ENCODE measurements at places on chromosomes 12 and 14.

GRCh38 chr12:14618983-14619382 is 51.3 kb upstream of the PLBD1 start:
- peak; percentile 2 for DNase-seq

GRCh38 chr14:69559581-69560011 is 15.1 kb downstream of the CCDC177 start:
- DNase-seq, result peak; percentile 52

DNA sequence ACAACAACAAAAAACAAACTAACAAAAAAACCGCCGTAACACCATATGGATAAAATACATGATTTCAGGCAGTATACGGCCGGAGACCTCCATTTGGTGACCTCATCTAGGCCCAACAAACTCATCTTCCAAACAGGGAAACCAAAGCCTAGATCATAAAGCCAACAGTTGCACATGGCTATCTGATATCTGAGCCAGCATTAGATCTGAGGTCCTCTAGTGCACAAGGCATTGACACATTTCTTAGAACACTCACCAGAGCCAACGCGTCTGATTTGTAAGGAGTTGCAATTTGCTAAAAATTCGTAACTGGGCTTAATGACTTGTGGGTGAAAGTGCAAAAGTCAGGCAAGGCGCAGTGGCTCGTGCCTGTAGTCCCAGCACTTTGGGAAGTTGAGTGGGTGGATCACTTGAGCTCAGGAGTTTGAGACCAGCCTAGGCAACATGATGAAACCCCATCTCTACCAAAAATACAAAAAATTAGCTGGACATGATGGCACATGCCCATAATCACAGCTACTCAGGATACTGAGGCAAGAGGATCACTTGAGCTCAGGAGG is 42.0 kb upstream of the NUDT4 start:
- no peak for DNase-seq

DNA sequence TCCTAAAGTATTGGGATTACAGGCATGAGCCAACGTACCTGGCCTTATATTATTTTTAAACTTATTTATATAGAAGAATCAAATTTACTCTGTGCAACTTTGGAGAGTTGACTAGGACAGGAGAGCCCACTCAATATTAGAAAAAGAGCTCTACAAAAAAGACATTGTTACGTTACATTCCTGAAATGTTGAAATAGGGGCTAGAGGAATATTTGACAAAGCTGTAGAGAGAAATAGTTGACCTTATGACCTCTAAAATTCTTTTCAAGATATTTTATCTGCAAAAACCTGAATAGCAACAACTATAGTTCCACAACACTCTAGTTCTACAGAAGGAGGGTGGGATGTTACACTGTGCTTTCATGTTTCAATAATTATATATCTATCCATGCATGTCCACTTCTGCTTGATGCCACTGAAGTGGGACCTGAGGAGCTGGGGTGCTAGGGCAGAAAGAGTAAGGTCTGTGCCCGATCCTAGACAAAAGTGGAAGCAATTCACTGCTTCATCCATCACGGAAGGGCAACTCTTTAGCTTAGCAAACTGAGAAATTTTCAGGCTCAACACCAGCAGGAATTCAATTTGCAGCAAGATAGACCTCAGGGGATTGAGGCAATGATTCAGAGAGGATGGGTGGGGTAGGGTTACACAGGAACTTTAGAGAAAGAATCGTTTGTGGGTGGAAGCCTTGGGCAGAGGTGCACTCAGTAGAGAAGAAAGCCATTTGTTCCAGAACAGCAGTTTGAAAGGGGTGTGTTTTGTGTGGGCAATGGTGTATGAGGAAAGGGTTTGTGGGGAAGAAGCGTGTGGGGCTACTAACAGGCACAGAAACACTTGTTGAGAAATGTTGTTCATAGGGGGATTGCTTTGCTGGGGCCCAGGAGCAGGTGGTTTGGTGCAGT is 16.0 kb upstream of the RNASE10 start:
- no peak for DNase-seq

DNA sequence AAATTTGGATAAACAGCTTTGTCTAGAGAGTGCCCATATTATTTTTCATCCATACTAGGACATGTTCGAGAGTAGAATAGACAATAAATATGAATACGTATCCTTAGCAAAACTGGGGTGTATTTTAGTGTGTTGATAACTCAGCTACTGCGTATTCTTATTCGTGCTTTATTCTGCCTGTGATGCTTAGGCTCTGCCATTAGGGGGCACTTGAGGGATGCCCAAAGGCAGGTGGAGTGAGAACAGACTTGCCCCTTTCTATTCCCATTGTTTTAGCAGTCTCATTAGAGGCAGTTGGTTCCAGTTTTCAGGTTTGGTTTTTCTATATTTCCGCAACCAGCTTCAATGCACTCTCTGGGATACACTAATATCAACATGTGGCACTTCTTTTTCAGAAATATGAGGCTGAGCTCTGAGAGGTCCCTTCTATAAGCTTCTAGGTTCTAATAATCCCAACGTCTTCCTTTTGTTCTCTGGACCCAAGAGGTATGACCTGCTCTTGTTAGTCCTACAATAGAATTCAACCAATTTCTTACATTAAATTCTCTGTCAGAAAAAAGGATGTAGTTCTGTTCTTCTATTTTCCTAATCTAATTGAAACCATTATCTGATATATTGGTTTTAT is 985.7 kb upstream of the FBXO33 start:
- no peak for DNase-seq

DNA sequence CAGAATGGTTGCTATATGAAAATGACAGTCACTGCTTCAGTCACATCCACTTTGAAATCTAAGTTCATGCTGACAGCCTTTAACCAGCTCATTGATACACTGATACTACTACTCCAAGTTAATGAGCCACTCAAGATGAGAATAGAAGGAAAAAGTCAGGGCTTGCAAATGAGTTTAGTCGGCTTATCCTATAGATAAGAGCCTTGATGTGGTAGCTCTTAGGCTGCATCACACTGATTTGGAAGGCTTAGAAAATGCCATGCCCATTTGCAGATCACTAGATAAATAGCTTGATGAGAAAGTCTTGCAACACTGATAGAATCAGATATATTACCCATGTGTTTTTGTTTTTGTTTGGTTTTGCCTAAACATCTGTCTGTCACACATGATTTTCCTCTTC is 251.4 kb upstream of the ATXN7L3B start:
- DNase-seq, result no peak

DNA sequence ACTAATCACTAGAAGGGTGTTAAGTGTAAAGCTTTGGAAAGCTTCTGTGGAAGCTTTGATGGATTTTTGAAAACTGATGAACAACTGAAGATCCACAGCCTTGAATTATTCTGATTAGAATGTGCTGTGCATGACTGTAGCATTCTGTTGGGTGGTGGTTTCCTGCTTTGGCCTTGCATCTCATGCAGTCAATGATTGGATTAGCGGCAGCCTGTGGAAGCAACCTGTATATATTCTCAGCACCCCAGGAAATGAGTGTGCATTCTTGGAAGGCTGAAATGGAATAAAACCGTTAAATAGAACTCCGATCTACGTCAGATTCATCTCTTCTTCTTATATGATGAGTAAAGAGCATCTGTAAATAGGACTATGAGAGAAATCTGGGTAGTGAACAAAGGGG is 120.2 kb downstream of the SLC16A7 start:
- DNase-seq, result no peak

DNA sequence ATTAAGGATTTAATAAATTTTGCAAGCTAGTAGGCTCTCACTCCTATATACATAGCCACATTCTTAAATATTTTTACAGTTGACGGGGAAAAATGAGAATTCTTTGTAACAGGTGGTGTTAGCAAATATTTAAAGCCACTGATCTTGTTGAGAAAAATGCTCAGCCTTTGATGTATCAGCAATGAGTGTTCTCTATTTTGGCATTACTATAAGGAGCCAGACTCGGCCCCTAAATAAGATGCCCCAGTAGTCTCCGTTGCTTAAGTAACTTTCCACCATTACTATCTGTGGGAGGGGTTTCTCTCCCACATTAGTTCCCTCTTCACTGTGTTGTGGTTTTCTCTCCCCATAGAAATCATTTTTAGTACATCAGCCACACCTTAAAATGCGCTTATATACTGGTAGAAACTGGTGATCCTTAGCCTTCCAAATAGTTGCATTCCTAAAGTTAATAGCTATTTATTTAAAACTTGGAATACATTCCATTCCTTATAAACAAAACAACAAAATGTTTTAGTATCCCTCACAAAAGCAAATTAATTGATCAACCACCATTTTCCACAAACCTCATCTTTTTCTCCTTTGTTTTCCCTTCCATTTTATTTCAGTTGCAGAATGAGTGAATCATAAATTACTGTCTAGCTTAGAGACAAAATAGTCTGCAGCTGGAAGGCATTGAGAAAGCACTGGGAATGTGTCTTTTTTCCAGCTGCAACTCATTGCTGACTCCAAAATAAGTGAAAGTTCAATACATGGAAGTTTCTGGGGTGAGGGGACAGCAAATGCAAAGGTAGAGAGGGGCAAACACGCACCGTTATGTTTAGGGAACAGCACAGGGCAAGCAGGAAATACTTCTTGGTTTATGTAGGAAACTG is 84.7 kb upstream of the FERMT2 start:
- DNase-seq, result no peak

GRCh38 chr12:55642669-55643068 is 6.0 kb downstream of the OR10P1 start:
- no peak for DNase-seq

DNA sequence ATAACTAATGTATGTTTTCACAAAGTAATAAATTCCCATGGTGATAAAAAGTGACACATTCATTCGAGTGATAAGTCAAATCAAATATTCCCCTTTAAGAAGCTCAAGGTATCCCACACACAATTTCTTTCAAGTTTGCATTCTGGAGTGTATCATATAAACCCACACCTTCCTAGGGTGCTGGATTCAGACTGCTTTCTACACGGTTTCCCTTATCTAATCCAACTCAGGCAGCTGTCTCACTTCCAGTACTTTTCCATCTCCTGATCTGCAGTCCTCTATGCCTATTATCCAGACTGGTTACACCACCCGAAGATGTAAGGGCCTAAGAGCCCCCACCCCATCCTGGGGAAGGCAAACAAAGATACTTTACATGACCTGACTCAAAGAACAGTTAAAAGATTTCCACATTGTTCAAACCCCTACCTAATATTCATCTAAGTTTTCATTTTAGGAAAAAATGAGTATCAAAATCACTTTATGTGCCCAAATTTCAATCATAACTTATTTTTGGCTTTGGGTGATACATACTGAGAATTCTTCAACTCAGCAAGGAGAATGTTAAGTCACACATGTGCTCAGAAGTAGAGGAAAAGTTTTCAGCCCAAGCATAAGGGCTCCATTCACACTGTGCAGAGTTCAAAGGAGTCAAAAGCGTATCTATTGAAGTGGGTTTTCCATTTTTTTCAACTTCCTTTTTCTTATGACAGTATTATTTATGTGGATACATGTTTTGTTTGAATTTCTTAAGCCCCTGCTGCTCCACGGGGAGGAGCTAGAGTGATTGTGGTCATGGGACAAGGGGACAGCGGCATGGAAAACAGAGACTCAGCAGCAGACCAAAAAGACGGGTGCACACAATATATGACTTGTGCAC is 41.8 kb downstream of the CORO1C start:
- DNase-seq, result peak; percentile 41

DNA sequence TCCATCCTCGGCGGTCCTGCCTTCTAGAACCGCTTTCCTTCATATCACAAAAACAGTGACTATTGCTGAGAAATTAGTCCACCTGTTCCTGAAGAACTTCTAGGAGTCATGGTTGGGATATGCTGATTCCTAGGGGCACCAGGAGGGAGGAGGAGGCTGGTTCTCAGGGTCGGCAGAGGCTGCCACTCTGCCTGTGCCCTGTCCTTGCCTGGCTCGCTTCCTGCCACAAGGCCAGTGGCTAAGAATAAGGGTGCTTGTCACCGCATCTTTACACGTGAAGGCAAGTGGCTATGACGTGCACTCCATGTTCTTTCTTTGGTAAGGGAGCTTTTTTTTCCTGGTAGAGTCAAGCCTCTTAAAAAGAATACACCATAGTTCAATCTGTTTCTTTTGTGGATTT is 18.7 kb upstream of the DGLUCY start:
- DNase-seq, result no peak

DNA sequence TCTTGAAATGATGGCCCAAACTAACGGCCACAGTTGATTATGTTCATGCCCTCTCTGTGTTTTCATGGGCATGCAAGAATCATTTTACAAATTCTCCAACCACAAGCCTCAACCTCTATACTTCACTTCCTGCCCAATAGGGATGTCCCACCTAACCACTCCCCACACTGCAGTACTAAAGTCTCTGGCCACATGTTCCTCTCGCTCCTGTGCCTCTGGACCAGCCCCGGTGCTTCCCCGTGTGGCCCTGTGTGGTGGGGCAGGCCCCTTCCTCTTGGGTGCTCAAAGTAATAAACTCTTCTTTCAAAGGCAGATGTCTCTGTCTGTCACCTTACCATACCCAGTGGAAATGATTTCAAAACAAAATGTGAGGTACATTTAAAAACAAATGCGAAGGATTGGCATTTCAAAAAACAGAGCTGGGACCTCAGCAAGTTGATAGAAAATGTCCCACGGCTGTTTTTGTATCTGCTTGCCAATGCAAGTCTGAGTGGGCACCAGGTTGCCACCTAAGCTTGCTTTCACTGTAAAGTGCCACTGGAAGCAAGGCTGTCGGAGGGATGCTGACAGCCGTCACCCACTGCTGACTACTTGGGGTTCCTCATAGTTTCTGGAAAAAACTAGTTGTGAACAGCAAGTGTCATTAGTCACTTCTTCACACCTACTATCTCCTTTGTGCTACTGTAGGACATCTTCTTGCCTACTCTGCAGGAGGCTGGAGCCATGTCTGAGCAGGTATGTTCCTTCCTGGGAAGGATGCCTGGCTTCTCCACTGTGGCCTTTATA is 8.2 kb upstream of the SERPINA11 start:
- DNase-seq, result no peak

- DNase-seq, result no peak
Measured at GRCh38 chr12:42076976-42077375, 67.7 kb downstream of the GXYLT1 start.

DNA sequence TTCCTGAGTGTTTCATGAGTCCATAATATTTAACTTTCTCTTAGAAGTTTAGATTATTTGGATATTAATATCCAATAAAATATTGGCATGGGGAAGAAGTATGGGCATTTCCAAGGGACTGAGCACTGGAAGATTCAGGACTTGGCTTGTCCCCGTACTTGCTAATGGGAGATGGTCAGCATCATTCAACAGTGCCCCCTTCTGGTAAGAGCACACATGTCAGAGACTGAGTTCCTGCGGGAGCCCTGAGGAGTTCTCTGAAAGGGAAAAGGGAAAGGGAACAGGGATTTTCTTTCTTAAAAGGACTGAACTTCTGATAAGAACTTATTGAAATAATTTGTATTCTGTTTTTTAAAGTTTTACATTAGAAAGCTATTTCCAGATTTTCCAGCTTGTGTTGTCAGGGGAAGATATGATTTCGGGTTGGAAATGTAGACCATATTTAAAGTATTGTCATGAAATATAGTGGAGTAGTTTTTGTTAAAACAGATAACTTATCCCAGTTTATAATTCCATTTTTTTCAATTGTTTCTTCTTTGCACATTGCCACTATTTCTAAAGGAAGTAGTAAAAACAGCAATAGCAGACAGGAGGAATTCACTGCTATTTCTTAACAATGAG is 59.8 kb upstream of the C12orf71 start:
- peak; percentile 80 for DNase-seq
